Left ventricle myocardium inferior (tissue), 1 donor: ENCODE measurements at places on chromosomes 12 and 14.

GRCh38 chr14:100602621-100603230 lies 15.5 kb upstream of the BEGAIN start:
- DNase-seq = no peak

- DNase-seq = no peak
Observed at GRCh38 chr12:103546959-103547358, 40.1 kb upstream of the STAB2 start.

- no peak for DNase-seq
Observed at GRCh38 chr12:104652358-104652757, 195.6 kb downstream of the CHST11 start.

DNA sequence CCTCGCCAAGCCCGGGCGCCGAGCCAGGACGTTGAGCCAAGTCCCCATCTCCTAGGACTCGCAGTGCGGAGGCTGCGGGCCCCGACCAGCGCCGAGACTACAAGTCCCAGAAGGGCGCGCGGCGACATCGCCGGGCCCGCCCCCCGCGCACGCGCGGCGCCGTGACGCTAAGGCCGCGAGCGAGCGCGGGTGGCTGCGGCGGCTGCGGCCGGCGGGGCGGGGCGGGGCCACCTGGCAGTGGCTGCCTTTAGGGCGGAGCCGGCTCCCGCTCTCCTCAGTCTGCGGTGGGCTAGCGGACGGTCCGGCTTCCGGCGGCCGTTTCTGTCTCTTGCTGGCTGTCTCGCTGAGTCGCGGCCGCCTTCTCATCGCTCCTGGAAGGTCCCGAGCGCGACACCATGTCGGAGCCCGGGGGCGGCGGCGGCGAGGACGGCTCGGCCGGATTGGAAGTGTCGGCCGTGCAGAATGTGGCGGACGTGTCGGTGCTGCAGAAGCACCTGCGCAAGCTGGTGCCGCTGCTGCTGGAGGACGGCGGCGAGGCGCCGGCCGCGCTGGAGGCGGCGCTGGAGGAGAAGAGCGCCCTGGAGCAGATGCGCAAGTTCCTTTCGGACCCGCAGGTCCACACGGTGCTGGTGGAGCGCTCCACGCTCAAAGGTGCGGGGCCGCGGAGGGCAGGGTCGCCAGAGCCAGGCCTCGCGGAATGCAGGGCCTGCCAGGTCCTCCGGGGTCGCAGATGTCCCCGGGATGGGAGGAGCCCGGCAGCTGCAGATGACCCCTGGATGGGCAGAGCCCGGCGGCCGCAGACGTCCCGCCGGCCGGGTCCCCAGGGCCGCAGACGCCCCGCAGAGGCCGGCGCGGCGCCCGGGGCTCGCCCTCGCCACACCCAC lies at the start of gene DYNC1H1:
TSS of gene DYNC1H1 (plus strand) at position 277 of the 884 bp plus-strand sequence. CDS start at position 396, 119 bp downstream.
- DNase-seq = peak; percentile 97

DNA sequence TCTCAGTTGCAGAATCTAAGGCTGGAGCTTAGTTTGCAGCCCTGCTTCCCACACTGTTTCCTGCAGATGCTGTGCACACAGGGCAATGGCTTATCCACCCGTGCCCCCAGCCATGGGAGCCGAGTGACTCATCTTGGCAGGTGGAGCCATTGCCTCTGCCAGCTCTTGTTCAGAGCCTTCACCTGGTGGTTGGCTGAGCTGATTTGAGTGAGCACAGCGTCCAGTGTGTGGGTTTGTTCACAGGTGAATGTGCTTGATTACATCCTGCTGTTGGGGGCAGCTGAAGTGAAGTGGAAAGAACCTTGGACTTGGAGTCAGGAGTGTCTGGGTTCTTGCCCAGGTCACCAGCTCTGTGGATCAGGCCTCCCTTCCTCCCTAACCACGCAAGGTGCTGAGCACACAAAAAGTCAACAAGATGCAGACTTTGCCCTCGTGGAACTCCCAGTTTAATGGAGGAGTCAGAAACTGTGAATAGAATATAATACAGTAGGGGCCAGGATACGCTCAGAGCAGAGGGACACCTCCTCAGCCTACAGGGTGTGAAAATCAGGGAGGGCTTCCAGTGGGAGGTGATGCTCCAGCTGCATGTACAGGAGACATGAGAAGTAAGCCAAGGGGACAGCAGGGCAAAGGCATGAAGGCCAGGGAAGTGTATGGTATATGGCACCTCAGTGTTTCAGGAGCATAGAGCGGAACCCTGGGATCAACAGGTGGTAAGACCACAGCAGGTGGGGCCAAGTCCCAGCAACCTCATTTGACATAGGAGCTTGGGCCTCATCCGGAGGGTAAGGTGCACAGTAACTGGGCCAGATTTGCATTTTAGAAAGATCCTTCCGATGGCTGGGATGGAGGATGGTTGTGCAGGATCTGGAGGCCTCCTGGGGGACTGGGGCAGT lies 22.8 kb downstream of the JDP2 start:
- DNase-seq = peak; percentile 54

DNA sequence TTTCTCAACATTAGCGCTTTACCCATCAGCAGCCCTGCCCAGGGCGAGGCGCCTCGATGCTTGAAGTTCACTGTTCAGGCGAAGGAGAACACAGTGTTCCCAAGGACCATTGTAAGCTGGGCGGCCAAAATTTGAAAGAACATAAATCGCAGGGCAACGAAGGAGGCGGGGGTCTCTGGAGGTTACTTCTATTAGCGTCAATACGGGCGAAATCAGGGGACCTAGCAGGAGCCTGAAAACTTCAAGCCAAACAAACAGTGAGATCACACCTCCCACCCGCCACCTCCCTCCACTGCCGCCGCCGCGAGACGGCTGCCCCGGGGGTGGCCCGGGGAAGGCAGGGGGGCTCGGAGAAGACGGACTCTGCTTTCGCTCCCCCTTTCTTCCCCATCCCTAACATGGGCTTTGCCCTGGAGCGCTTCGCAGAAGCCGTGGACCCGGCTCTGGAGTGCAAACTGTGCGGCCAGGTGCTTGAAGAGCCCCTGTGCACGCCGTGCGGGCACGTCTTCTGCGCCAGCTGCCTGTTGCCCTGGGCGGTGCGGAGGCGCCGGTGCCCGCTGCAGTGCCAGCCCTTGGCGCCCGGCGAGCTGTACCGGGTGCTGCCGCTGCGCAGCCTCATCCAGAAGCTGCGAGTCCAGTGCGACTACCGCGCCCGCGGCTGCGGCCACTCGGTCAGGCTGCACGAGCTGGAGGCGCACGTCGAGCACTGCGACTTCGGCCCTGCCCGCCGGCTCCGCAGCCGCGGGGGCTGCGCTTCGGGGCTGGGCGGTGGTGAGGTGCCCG lies at the start of gene PDZRN4:
TSS of gene PDZRN4 (plus strand) at position 263 of the 783 bp plus-strand sequence.
- no peak for DNase-seq

DNA sequence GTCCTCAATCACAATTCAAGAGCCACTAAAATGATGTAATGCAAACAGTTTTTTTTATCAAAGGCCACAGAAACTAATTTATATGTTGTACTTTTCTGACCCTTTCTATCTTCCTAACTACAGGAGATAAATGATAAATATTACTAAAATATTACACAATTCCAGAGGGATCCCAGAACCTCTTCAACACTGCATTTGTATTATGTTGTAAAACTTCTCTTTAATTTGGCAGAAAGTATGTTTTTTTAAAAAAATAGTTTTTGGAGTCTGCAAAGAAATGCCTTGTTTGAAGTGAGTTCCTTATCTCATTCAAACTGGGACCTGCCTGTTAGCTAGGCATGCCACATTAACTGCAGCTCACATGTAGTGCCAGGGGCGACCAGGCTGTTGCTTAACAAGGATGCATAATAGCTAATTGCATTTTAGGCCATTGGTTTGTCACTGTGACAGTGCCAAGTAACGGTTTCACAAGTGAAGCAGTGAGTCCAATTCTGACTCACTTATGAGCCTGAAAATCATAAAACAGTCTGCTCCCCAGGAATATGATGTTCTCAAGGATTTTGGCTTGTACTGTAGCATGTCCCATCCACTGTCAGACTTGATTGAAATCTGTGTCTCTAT lies 266.9 kb downstream of the KTN1 start:
- DNase-seq = no peak

- no peak for DNase-seq
Observed at GRCh38 chr14:101294136-101294535, 267.2 kb upstream of the DIO3 start.

GRCh38 chr12:43320281-43320680 lies 231.7 kb downstream of the ADAMTS20 start:
- no peak for DNase-seq

DNA sequence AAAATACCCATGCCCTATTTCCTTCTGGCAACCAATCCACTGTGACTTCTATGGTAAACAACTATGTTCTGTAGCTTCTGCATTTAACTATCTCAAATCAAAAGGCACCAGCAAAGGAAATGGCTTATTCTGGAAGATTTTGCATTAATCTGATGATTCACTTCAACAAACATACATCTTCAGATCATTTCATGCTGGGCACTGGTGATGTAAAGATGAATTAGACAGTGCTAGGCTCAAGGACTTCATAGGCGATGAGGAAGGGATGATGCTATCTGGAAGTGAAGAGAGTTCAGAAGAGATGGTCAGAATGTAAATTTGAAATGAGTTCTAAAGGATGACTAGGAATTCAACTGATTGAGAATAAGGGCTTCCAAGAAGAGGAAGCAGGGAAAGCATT lies 363.3 kb downstream of the PAWR start:
- no peak for DNase-seq

GRCh38 chr12:108914121-108914531 lies 34.2 kb downstream of the DAO start:
- DNase-seq = no peak

DNA sequence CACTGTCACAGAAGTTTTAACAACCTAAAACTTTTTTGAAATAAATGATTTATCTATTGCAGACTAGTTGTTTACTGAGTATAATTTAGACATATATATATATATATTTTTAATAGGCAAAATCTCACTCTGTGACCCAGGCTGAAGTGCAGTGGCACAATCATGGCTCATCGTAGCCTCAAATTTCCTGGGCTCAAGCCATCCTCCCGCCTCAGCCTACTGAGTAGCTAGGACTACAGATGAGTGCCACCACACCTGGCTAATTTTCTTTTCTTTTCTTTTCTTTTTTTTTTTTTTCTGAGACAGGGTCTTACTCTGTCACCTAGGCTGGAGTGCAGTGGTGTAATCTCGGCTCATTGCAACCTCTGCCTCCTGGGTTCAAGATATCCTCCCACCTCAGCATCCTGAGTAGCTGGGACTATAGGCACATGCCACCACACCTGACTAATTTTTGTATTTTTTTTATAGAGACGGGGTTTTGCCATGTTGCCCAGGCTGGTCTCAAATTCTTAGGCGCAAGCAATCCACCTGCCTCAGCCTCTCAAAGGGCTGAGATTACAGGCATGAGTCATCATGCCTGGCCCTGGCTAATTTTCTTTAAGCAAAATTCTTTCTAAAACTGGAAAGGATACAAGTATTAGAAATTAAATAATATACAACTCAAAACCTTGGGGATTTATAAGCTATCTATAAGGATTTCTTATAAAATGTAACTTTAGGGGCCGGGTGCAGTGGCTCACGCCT lies 23.1 kb downstream of the EEA1 start:
- DNase-seq = no peak

DNA sequence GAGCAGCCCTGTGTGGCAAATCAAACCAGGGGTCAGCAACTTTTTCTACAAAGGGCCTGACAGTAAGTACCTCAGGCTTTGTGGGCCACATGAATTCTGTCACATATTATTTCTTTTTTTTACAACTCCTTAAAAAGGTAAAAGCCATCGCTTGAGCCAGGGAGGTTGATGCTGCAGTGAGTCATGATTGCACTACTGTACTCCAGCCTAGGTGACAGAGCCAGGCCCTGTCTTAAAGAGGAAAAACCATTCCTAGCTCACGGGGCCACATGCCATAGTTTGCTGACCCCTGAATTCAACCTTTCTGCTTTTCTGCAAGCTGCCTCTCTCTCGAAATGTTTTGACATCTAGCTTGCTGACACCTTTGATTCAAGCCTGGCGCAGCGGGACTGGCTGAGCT lies 55.1 kb upstream of the CORO1C start:
- DNase-seq = no peak

DNA sequence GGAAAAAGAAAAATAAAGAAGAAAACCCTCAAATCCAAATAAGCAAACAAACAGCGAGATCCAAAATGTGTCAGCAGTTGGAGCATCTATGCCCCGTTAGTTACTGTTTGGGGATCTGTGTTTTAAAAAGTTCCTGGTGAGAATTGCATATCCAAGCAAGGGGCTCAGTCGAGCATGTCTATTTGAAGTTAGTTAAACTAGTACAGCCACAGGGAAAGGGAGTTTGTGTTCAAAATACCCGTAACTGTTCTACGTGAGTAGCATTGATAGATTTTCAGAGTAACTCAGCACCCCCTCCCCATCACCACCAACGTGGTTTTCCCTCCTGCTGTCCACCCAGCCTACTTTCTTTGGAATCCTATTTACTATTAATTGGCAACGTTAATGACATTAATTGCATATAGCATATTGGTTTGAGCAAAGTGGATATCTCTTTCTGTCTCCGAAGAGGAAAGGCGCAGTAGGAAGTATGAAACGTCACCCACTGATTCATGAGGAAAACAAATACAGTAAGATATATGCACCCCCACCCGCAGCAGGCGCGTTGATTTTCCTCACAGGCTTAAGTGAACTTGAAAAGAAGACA lies 1.5 kb downstream of the NPAS3 start:
- DNase-seq = no peak

GRCh38 chr14:88209273-88209672 lies 113.8 kb downstream of the KCNK10 start:
- no peak for DNase-seq

GRCh38 chr14:100340423-100340813 lies 17.3 kb downstream of the SLC25A47 start:
- no peak for DNase-seq

DNA sequence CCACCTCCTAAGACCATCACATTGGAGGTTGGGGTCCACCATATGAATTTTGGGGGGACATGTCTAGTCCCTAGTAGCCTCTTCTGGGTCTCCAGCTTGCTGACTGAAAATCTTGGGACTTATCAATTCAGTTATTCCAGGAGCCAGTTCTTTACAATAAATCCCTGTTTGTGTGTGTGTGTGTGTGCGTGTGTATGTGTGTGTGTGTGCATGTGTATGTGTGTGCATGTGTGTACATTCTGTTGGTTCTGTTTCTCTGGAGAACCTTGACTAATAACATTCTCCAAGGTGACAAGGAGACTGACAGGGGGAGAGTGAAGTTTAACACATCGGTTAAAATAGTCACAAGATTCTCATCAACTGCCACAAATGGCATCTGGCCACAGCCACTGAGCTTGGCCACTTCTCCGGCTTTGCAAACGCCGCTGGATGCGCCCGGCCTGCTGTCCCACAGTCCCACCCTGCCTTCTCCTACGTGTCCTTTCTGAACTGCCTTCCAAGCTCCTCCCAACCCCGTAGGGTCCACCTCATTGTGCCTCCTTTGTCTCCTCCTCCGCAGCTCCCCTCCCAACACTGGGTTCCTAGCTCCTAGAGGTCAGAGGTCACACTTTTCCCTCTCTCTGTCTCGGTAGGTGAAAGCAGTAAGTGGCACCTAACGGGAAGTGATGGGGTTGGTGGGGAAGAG lies 88.1 kb upstream of the DIO3 start:
- no peak for DNase-seq

GRCh38 chr14:34044666-34045306 lies 93.9 kb upstream of the EGLN3 start:
- no peak for DNase-seq
